Activated T-cell treated with anti-CD3 and anti-CD28 coated beads, Interleukin-2, amount 50 U/mL, for 48 hours (primary cell): ENCODE measurements at places on chromosomes 2 and 18.

DNA sequence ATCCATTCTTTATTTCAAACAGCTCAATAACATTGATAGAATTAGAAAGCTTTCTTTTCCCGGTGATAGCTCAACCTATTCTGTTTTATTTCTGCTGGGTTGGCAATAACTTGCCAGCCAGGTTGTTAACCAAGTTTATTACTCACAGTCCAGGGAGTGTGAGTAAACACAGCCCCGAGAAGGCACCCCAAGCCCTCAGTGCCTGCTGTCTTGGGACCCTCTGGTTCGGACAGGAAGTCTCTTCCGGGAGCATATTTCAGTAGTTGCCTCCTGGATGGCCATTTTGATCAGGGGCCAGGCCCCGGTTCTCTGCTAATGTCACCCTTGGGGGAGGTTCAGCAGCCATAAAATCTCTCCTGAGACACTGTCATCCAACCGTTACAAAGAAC, 176.8 kb downstream of the INO80D start:
- DNase-seq = no peak

GRCh38 chr2:42112418-42112817, 56.7 kb upstream of the EML4 start:
- no peak for DNase-seq

DNA sequence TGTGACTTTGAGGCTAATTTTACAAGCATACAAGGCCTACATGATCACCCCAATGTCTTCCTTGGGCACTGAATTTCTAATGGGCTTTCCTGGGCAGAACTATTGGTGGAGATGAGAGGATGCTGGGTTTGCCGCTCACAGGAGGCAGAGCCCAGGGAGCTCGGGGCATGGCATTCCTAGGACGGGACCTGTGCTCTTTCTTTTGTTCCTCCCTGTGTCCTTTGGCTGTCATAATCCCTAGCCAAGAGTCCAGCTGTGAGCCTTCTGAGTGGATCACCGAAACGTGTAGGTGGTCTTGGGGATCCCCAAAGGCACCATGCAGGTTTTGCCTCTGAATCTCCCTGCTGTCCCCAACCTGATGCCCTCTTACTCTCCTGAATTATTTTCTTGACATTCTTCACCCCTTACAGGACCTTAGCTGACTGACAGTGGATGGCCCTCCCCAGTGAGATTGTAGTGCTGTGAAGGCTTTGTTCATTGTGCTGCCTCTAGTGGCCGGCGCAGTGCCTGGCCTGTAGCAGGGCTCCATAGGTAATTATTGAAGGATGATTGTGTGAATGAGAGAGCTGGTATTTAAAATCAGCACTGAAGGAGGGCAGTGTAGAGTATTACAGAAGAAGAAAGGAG, 221.9 kb downstream of the ZNF407 start:
- DNase-seq = no peak

GRCh38 chr2:46091004-46091403, 206.2 kb upstream of the EPAS1 start:
- no peak for DNase-seq

DNA sequence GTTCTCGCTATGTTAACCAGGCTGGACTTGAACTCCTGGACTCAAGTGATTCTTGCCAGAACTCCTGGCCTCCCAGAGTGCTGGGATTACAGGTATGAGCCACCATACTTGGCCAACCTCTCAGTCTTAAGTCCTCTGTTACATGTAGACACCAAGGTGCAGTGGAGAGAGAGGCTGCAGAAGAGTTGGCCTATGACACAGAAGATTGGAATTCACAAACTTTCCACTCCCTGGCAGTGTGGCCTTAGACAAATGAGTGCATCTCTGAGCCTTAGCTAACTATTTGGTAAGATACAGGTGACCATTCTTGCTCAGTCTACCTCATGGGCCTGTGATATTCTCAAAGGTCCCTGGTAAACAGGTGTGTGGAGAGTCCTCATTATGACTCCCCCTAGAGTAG, 159.7 kb downstream of the MYCN start:
- no peak for DNase-seq

DNA sequence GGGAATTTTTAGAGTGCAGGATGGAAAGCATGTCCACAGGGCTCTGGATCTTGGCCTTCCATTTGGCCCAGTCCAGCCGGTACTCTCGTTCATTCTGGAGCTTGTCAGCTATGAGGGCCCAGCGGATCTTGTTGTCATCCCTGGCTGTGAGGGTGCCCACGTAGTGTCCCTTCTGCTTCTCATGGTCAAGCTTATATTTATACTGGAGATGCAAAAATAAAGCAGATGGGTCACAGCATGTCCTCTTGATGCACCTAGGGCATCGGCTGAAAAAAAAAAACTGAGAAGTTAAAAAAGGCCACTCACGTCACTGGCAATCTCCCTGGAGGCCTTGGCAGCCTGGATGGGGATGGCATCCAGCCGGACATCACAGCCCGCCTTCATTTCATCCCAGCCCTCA, 160.5 kb downstream of the RIF1 start:
- no peak for DNase-seq

DNA sequence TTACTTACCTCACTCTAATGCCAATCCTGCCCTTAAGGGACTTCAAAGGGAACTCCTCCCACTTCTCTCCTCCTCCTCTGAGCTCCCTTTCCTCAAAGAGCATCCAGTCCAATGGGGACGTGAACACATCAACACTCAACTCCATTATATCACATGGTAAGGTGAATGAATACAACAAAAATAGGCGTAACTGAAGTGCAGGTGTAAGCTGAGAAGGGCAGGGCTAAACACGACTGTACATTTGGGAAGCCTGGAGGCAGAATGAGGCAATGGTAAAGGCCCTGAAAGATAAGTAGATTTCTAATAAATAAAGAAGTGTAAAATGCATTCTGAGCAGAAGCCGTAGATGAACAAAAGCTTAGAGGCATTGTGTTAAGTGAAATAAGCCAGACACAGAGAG, 226.1 kb upstream of the TRIB2 start:
- no peak for DNase-seq

- no peak for DNase-seq
These were observed 179.9 kb upstream of the NCKAP5 start for GRCh38 chr2:133748007-133748700.

- no peak for DNase-seq
These were observed 227.0 kb upstream of the COPS8 start for GRCh38 chr2:236858661-236859060.

DNA sequence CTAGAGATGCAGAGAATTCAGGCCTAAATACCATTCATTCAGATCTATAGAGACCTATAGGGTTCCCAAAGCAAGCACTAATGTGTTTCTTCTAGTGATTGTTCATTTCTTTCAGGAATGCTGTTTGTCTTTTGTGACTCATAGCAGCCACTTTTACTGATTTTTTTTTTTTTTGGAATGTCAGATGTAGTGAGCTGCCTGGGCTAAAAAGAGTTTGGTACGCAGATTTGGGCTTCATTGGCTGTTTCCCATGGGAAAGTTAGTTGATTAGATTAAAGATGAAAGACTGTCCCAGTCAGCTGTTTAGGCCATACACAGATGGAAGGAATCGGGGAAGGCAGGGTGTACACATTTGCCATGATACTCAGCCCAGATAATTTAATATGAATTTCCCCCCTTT, 87.6 kb downstream of the CDC42EP3 start:
- no peak for DNase-seq

- DNase-seq = no peak
These were observed 127.2 kb downstream of the OLA1 start for GRCh38 chr2:174121175-174121574.

DNA sequence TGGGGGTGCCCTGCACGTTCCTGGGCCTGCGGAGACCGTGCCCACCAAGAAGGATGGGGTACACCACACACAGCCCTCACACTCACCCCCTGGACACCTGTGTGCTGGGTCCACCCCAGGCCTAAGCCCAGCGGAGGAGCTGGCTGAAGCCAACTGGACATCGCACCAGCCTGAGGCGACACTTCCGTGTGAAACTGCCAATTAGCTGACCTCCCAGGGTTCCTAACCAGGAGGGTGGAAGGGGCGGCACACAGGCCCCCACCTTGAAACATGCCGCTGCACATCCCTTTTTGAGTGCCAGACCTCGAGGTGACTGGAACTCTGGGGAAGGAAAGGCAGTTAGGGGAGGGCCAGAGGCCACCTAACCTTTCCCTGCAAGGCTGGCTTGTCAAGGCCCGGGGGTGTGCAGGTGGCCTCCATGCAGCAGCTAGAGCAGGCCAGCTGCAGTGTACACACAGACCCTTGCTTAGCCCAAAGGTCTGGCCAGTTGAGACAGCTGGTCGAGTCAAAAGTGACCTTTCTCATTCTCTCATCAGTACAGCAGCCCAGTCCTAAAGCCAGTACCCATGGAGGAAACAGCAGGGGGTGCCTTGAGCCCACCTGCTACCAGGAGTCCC, 4.5 kb downstream of the STK25 start:
- DNase-seq = no peak

- DNase-seq = no peak
These were observed 782.2 kb upstream of the SLC8A1 start for GRCh38 chr2:41234093-41234492.

- no peak for DNase-seq
These were observed 68.5 kb downstream of the KLF7 start for GRCh38 chr2:207097278-207097677.

DNA sequence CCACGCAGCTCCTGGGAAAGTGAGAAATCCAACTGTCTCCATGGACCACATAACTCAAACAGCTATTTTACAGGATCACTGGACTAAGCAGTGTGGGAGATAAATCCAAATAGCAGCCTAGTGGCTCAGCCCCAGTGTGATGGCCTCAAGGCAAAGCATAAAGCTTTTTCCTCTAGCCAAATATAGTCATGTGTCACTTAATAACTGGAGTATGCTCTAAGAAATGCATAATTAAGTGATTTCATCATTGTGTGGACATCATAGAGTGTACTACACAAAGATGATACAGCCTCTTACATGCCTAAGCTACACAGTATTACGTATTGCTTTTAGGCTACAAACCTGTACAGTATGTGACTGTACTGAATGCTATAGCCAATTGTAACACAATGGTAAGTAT, 31.8 kb upstream of the ST8SIA3 start:
- DNase-seq = no peak

GRCh38 chr18:73199151-73199550, 331.4 kb upstream of the NETO1 start:
- DNase-seq = no peak

- no peak for DNase-seq
These were observed 26.4 kb downstream of the TBC1D8 start for GRCh38 chr2:101124643-101125366.

DNA sequence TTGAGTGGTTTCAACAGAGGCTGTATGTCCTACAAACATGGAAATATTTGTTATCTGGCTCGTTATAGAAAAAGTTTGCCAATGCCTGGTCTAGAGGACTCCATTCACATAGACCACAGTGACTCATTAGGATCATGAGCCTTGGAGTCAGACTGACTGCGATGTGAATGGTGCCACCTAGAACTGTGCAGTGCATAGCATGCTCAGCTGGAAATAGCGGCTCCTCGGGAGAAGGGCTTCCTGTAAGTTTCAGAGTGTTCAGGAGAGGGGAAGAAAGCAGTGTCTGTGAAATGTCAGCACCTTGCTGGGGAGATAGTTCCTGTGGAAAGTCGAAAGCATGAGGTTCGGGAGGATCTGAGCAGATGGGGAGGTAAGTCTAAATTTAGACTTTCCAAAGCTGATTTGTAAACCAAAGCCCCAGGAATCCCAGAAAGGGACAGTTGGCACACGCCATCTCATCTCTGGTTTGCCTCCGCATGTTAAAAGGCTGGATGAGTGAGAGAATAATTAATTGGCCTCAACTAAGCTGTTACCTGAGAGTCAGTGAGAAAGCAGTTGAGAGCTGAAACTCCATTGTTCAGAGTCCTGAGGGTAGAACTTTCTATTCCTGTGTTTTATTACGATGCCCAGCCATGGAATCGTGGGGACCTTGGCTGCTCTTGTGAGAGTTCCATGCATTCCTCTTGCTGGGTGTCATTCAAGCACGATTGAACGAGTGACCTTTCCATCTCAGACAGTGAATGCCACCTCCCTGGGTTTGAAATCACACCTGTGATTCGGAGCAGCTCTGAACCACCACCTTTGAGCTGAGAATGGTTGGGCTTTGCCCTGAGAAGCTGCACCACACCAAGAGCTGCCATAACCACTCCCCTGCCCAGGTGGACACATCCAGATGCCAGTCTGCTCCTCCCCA, 99.5 kb downstream of the MAPK4 start:
- no peak for DNase-seq

GRCh38 chr2:28751956-28752630, 463 bp downstream of the PPP1CB start:
- peak; percentile 55 for DNase-seq

- DNase-seq = no peak
These were observed 401.0 kb downstream of the SUCLG1 start for GRCh38 chr2:84057917-84058560.
